Esophagus mucosa (tissue), 1 donor: ENCODE measurements at places on chromosomes 13 and 19.

DNA sequence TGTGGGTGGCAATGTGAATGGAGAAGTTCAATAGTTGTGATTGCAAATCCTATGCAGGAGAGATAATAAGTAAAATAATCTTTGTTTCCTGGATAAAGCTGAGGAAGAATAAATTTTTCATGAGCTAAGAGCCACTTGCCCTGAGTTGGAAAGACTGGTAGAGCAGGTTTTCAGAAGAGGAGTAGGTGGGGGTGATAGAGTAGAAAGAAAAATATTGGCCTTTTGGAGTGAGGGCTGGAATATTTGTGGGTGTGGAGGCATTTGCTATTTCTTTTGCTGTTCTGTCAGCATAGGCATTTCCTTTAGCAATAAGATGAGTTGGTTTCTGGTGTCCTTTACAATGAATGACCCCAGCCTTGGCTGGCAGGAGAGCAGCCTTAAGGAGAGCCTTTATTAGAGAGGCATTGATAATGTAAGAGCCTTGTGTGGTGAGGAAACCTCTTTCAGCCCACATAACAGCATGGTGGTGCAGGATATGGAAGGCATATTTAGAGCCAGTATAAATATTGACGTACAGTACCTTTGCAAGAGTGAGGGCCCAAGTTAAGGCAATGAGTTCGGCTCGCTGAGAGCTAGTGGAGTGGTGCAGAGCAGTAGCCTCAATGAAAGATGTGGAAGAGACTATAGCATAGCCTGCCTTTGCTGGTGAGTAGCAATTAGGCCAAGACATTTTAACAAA is 11.6 kb upstream of the ZNF431 start:
- ATAC-seq = peak; percentile 42

GRCh38 chr13:61765181-61765742 is 349.6 kb upstream of the PCDH20 start:
- ATAC-seq = no peak

- no peak for ATAC-seq
Observed at GRCh38 chr19:57263244-57263741, 17.0 kb upstream of the ZNF460 start.

DNA sequence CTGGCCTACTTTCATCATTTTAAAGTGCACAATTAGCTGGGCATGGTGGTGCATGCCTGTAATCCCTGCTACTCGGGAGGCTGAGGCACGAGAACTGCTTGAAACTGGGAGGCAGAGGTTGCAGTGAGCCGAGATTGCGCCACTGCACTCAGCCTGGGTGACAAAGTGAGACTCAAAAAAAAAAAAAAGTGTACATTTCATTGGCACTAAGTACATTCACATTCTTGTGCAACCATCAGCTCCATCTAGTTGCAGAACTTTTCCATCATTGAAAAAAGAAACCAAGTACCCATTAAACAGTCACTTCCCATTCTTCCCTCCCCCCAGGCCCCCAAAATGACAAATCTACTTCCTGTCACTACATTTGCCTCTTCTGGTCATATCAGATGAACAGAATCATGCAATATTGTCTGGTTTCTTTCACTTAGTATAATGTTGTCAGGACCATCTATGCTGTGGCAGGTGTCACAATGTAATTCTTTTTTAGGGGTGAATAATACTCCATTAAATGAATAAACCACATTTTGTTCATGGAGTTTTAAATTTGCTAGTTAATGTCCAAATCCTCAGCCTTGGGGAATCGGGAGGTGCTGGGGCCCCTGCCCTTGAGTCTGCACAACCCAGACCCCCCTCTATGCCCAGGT is 7.4 kb upstream of the SIGLEC11 start:
- ATAC-seq = no peak

DNA sequence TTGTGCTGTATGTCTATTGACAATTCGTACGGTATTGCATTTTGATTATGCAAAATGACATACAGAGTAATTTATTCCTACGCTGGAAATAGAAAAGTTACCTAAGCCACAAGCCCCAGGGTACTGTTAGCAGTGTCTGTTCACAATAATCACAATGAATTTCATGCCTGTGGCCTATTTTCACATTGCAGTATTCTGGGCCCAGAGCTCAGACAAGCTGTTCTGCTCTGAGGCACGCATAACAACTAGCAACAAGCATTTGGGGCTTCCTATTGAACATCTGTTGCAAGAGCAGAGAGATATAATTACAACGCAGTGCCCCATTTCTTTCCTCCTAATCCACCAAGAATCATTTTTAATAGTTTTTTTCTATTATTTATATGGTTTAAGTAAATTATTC is 158.9 kb upstream of the SGCG start:
- ATAC-seq = no peak

DNA sequence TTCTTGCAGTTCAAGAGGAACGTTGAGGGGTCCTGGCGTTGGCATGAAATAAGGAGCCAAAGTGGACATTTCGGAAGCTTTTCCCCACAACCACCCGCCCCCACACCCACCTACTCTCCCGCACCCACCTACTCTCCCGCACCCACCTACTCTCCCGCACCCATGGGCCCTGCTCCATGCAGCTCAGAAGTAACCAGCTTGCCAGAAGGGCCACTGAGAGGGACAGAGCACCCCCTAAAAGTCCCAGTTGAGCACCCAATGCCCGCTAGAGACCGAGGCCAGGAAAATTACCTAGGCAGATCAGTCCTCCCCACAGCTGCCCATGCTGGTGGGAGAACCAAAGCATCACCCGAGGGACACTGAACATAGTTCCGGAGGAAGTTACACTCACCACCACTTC is 11.8 kb downstream of the VSTM2B start:
- no peak for ATAC-seq

GRCh38 chr13:62473190-62473943 is 1057.7 kb upstream of the PCDH20 start:
- no peak for ATAC-seq

GRCh38 chr13:109162248-109163036 is 533.0 kb downstream of the MYO16 start:
- ATAC-seq = peak; percentile 92

DNA sequence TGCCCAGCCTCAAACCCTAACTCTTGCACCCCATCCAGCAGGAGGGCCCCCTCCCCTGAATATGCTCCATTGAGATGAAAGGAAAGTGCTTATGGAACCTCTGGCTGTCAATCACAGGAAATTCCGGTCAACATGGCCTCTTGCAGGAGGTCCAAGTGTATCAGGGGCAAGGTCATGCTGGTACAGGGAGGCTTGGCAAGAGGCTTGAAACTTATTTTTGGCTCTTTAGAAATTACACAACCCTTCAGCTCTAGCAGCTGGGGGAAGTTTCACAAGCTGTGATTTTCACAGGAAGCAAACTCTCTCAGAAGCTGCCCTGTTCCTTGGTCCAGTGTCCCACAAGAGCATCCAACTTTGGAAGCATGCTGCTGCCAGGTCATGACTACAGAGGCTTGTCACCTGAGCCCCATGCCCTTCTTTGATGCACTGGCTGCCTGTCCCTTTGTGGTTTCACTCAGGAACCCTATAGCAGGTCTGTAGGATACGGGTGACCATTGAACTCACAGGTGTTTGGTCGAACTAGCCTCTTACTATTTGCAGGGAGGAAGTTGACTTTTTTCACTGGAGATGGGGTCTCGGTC is 8.4 kb downstream of the ASF1B start:
- no peak for ATAC-seq

DNA sequence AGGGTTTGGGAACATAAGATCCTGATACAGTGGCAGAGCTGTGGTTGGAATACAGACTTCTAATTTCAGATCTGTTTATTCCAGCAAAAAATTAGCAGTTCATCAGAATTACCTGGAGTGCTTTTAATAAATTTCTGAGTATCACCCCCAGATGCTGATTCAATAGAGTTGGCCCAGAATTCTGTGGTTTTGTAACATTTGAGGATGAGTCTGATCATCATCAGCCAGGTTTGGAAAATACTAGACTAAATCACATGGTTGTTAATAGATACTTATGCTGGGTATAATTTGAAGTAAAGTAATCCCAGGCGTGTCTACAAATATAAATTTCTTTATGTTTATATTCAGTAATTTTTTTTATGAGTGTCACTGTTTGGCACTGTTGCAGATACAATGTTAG is 4.8 kb downstream of the USPL1 start:
- no peak for ATAC-seq

GRCh38 chr13:100594731-100595130 is 6.1 kb upstream of the GGACT start:
- no peak for ATAC-seq

DNA sequence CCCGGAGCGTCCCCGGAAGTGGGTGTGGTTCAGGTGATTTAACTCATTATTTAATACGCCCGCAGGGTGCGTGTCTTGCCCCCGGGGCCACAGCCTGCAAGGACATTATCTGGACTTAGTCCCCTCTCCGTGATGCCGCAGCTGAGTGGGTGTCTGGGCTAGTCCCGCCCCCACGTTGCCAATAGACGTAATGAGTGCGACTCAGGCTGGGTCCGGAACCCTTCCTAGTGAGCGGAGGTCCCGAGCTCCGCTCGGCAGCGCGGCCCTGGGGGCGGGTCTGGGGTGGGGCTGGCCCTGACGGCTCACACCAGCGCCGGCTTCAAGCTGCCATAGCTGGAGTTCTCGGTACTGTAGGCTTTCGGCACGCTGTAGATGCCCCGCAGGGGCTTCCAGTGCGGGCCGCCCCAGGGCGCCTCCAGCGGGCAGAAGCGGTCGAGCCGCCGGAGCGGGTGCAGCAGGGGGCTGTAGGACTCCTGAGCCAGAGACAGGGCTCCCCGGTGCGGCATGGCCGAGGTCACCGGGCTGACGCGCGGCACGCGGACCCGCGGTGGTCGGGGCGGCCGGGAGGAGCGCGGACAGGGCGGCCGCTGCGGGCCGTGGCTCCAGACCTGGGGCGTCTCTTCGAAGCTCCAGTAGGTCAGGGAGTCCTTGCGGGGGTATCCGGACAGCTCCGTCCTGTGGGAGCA is 918 bp upstream of the LHB start:
- peak; percentile 41 for ATAC-seq

GRCh38 chr13:52399708-52400107 is 6.3 kb downstream of the THSD1 start:
- ATAC-seq = peak; percentile 48

DNA sequence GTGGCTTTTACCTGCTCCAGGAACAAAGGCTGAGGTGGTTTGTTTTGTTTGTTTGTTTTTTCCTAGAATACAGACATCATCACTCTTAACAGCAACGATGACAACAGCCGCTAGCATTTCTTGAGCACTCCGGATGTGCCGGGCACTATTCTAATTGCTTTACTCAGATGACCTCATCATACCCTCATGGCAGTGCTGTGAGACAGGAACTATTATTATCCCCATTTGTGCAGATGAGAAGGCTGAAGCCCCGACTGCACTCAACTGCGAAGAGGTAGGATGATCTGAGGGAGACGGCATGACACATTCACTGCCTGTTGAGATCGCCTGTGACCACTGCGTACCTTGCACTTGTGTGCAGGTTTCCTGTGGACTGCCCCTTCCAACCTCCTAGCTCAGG is 66.5 kb downstream of the CCDC70 start:
- ATAC-seq = no peak

DNA sequence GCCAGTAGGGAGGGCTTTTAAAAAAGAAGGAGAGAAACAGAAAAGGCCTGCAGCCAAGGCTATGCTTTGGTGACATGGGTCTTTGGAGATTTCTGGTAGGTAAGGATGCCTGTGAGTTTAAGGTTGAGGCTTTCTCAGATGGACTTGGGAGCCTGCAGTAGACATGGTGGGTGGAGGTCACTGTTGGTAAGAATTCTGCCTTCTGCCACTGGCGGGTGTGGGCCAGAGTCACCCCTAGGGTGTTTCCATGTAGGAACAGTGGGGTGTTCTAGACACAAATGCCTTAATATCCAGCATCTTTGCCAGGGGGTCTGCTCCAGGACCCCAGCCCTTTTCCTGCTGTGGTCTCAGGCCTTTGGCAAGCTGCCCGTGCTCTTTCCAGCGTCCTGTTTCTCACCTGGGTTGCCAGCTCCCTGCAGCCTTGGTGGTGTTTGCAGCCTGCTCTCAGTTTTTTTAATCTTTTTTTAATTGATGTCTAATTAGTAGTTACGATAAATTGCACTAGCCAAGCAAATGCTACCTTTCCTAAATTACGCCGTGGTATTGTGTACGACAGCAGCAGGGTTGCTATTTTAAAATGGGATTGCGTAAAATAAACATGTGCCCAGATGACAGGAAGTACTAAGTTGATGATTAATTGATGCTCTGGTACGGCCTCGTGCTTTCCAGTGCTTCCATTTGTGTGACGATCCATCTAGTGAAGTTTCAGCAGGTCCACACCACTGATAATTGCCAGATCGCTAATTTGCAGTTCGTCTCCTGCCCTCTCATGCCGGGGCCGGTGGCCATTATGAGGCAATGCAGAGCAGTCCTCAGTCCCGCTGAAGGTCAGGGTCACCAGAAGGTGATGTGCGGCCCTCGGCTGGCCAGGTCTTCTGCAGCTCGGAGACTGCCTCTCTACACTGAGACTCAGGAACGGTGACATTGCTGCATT is 35.3 kb upstream of the NPAS1 start:
- ATAC-seq = peak; percentile 33

GRCh38 chr19:16394681-16395375 is 70.2 kb downstream of the KLF2 start:
- ATAC-seq = no peak

DNA sequence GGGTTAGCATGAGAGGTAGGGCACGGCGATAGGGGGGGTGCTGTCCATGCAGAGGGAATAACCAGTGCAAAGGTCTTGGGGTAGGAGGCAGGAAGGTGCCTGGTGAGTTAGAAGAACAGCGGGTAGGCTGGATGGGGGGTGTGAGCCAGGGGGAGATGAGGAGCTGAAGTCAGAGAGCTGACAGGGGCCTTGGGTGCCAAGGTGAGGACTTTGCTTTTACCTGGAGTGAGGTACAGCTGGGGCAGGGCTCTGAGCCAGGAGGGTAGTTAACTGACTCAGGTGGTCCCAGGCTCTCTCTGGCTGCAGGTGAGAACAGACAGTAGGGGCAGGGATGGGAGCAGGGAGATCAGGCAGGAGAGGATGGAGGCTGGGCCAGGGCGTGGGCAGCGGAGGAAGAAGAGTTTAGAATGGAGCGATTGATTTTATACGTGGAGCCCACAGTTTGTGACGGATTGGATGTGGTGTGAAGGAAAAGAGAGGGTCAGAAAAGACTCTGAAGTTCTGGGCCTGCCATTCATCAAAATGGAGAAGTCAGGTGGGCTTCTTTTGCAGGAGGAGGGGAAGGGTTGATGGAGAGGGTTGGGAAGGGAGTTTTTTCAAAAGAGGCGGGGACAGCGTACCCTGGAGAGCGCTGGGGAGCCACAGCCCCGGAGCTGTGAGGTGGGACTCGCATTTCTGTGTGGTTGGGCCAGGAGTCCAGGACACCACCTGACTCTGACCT is 1.2 kb upstream of the GRAMD1A start:
- ATAC-seq = no peak

GRCh38 chr19:28619816-28620429 is 593.0 kb downstream of the UQCRFS1 start:
- ATAC-seq = no peak

- ATAC-seq = no peak
Observed at GRCh38 chr19:3053218-3053621, 9.1 kb downstream of the TLE5 start.

- ATAC-seq = peak; percentile 31
Observed at GRCh38 chr19:30799865-30800755, 427.9 kb downstream of the ZNF536 start.

GRCh38 chr19:18225702-18226468 is at the start of gene PDE4C:
Gene PDE4C (minus strand): TSS chr19:18226438. CDS start chr19:18226415, 23 bp downstream.
- ATAC-seq = no peak
